ENCODE measurements at places on chromosomes 16 and 17.

DNA sequence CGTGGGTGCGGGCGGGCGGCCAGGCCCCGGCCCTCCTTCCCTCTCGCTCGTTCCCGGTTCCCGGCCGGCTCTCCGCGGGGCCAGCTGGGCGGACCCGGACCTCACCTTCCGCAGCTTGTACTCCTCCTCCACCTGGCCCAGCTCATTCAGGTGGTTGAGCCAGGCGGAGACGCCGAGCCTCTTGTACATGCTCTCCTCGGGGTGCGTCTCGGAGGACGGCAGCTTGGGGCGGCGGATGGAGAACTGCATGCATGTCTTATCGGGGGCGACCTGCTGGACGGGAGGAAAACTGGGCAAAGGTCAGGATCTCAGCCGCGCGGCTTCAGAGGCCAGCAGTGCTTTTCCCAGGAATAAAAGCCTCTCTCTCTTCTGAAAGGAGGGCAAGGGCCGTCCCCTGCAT lies 85.4 kb downstream of the TBC1D16 start:
- no peak for DNase-seq

DNA sequence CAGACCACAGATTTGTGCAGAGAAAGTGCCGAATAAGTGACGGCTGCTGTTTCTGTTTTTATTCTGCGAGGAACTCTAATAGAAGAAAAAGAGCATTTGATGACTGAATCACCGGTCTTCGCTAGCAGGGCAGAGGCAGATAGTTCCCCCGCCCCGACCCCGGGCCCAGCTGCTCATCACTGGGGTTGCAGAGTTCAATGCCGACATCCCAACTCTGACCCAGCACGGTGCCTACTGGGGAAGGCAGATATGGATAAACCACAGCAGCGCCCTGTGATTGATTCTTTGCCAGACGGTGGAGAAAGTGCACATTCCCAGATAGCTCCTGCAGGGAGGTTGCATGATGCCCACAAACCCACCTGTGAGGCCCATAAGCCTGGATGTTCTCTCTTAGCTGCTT lies 357.9 kb upstream of the HSBP1 start:
- no peak for DNase-seq

DNA sequence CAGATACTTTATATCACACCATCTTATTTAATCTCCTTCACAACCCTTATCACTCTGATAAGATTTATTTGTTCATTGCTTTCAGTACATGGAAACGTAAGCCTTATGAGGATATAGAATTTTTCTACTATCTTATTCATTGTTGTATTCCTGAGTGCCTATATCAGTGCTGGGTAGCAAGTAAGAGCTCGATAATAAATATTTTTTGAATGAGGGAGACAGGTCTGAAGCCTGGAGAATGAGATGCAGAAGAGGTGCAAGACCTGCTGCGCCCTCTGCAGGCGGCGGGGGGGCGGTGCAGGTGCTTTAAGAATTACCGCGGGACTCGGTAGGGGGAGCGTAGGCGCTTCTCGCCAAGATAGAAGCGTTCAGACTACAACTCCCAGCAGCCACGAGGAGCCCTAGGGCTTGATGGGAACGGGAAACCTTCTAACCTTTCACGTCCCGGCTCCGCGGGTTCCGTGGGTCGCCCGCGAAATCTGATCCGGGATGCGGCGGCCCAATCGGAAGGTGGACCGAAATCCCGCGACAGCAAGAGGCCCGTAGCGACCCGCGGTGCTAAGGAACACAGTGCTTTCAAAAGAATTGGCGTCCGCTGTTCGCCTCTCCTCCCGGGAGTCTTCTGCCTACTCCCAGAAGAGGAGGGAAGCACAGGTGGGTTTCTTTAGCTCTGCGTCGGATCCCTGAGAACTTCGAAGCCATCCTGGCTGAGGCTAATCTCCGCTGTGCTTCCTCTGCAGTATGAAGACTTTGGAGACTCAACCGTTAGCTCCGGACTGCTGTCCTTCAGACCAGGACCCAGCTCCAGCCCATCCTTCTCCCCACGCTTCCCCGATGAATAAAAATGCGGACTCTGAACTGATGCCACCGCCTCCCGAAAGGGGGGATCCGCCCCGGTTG lies at the start of gene WRAP53:
TSS of gene WRAP53 (plus strand) at position 570 of the 900 bp plus-strand sequence. CDS start at position 742, 172 bp downstream.
- DNase-seq, result peak; percentile 80

GRCh38 chr17:45334701-45335677 lies 18.2 kb upstream of the MAP3K14 start:
- no peak for DNase-seq

GRCh38 chr16:81946206-81946605 lies 65.1 kb downstream of the SDR42E1 start:
- no peak for DNase-seq

GRCh38 chr17:48294020-48294805 lies 135.8 kb downstream of the SKAP1 start:
- DNase-seq, result no peak

- no peak for DNase-seq
These were observed 40.1 kb downstream of the NDEL1 start for GRCh38 chr17:8475781-8476180.

- DNase-seq, result no peak
These were observed 70.3 kb downstream of the CMC2 start for GRCh38 chr16:80936410-80936809.

GRCh38 chr16:53745086-53745485 lies 41.1 kb downstream of the FTO start:
- DNase-seq, result no peak

- DNase-seq, result no peak
These were observed 18.1 kb downstream of the NCOR1 start for GRCh38 chr17:16197276-16197675.

- no peak for DNase-seq
These were observed 300.2 kb upstream of the IRX5 start for GRCh38 chr16:54630284-54630967.

GRCh38 chr16:30185683-30186421 lies 2.5 kb downstream of the CORO1A start:
- DNase-seq, result no peak

- no peak for DNase-seq
These were observed 207.5 kb downstream of the CDH13 start for GRCh38 chr16:82834151-82834815.

- DNase-seq, result no peak
These were observed 892 bp downstream of the ABCC1 start for GRCh38 chr16:15950161-15950854.

DNA sequence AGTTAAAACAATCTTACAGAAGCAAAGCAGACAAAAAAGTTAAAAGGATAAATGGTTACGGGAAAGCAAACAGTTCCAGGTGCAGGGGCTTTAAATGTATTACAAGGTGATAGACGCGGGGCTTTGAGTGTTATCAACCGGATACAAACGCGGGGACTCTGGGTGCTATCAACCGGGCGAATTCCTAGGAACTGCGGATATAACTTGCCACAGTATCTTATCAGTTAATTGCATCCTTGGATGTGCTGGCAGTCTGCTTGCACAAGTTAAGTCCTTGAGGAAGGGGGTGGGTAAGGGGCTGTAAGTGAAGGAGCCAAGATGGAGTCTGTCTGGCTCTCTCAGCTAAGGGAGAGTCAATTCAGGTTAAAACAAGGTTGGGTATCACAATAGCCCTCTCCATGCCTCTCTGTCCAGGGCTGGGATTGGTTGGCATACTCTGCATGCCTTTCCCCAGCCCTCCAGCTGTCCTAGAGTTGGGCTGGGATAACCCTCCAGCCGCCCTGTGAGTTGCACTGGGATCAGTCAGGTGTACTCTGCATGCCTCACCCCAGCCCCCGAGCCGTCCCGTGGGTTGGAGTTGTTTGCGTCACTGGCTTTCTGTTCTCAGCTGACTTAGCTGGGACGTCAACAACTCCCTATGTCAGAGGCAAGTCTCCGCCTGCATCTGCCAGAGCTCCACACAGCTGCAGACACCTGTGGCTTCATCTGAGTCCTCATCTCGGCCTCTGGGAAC lies 40.9 kb downstream of the TMEM235 start:
- no peak for DNase-seq

DNA sequence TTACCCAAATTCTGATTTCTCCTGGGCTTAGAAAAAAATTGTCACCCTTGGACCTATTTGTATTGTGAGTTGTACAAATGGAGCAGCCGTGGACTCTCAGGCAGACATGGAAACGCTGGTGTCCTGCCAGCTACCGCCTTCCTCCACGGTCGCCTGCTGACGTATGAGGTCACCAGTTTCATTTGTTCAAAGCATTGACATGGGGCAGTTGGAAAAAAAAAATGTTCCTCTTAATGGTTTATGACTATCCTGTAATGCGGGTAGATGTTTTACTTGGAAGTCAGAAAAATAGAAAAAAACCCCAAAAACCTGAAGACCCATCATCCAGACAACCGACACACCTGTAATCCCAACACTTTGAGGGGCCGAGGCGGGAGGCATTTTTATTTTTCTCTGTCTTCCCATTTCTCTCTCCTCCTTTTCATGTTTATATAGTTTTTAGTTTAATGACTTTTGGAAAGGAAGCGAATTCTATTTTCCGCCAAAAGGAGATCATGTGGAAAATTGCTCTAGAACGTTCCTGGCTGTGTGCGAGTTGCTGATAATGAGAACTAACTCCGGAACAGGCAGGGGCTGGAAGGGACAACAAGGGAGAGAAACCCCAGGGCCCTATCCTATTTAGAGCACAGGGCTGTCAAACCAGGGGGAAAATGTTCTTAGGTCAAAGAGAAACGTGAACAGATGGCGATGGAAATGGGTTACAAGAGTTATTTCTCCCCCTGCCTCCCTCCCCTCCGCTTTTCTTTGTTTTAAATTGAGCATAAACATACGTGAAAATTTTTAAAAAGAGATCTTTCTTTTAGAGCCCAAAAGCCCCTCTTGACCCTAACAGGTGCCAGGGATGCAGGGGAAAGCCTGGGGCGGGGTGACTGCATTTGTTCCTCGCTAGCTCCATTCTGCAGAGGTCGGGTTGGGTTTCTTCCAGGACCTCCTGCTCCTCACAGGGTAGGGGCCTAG lies 13.7 kb downstream of the DNAH17 start:
- no peak for DNase-seq

- DNase-seq, result peak; percentile 48
These were observed 99.4 kb upstream of the CHMP6 start for GRCh38 chr17:80892019-80892855.

DNA sequence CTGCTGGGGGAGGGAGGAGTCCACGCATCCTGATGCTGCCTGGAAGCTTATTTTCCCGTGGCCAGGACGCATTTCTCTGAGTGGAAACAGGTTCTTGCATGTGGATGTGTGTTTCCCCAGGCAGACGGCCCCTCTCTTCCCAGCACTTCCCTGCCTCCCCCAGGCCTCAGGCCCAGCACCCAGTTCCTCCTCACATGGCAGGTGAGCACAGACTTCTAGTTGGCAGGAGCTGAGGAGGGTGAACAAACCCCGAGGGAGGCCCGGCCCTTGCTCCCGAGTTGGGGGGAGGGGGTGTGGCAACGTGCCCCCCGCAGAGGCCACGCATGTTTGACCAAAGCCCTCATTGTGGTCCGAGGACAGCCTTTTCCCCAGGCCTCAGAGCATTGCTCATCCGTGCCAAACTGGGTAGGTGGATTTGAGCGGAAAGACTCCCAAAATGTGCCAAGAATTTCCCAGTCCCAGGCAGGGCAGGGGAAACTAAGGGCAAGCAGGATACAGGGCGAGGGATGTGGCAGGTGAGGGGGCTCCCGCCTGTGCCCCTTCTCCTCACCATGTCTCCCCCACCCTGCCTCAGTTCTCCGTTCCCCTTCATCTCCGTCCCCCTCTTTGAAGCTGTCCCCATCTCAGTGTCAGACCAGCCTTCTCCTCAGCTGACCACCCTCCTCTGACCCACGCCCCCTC lies 1.5 kb upstream of the SPEM1 start:
- no peak for DNase-seq

DNA sequence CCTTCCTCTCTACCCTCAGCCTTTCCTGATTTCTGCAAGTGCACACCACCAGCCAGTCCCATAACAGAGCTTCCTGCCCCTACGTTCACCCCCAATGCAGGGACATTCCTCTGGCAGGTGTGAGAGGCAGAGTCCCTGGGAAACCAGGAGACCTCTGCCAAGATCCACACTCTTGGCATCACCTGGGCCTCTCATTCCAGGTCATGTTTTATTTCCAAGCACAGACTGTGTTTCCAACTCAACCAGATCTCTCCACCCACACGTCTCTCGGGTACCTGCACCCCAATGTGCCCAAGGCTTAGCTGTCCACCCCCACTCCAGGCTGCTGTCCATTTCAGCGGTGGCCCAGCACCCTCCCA lies 21.0 kb upstream of the PHB1 start:
- DNase-seq, result no peak

- no peak for DNase-seq
These were observed 15.7 kb downstream of the SLC52A1 start for GRCh38 chr17:5019475-5019956.

DNA sequence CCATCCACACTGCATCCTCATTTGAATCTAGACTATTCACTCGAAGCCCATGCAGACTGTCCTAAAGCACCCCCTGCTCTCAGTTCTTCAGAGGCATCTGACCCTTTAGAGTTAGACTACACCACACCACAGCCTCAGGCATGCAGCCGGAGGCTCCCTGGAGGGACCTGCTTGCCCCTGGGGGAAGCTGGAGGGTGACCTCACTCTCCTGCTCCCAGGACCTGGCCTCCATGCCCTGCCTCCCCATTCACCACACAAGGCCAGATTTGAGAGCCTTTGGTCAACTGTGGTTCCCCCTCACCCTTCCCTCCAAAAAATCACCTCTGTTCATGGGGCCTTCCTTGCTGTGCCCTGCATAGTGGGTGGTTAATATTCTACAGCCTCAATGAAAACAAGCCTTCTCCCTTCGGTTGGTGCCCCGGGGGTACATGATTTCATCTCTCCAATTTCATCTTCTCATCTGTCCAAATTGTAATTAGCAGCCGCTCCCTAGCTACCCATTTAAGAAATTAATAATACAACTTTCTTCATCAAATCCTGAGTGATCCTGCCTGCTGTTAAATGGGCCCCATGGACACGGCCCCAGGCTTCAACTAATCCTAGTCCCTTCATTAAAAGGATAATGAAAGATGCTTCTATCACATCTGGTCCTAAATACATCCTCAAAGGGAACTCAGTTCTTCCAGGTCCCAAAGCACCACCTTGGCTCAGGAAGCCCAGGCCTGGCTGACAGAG lies 24.4 kb downstream of the ABCC12 start:
- DNase-seq, result no peak

- no peak for DNase-seq
These were observed 2.4 kb upstream of the SLC47A2 start for GRCh38 chr17:19718613-19719354.

DNA sequence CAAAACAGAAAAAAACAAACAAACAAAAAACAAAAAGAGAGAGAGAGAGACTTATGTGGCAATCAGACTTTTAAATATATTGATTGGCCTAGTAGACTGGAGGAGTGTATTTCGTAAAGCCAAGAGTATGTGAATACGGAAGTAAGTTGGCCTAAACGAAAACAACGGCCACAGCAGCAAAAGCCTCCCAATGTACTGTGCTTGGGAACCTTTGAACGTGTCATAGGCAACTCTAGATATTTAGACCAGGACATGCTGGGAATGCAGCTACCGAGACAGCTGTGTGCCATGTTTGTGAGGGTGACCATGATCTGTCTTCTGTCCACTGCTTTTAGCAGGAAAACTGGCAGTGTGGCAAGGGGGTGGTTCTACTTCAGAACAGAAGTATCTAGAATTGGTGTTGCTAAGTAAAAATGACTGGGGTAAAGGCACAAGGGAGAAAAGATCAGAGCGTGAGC lies 7.4 kb downstream of the MAF start:
- no peak for DNase-seq

- DNase-seq, result no peak
These were observed 37.9 kb upstream of the ABCA8 start for GRCh38 chr17:68993112-68993511.

Data from esophagus squamous epithelium (tissue), 5 donors.